Activated CD4-positive, alpha-beta T cell treated with anti-CD3 and anti-CD28 coated beads for 48 hours (primary cell): ENCODE measurements at places on chromosomes 2 and 18.
A peak's percentile ranks its signal among the peaks of the same experiment; 100 is the strongest.

- DNase-seq: no peak
Observed at GRCh38 chr2:56266761-56267414, 83.1 kb downstream of the CCDC85A start.

DNA sequence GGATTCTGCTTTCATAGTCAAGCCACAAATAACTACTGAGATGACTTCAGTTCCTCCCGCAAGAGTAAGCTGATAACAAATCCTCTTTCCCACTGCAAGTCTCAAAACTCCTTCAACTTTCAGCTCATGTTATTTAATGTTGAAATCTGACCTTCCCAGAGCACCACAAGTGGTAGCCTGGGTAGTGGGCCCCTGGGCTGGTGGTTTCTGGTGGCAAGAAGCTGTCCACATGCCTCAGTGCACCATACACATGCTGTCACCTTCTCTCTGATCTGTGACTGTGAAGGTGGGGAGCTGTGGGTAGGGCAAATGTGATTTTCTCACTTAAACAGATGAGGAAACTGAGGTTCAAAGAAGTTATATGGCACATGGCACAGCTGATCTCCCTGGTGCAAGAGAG lies 246.1 kb upstream of the EPAS1 start:
- no peak for DNase-seq

DNA sequence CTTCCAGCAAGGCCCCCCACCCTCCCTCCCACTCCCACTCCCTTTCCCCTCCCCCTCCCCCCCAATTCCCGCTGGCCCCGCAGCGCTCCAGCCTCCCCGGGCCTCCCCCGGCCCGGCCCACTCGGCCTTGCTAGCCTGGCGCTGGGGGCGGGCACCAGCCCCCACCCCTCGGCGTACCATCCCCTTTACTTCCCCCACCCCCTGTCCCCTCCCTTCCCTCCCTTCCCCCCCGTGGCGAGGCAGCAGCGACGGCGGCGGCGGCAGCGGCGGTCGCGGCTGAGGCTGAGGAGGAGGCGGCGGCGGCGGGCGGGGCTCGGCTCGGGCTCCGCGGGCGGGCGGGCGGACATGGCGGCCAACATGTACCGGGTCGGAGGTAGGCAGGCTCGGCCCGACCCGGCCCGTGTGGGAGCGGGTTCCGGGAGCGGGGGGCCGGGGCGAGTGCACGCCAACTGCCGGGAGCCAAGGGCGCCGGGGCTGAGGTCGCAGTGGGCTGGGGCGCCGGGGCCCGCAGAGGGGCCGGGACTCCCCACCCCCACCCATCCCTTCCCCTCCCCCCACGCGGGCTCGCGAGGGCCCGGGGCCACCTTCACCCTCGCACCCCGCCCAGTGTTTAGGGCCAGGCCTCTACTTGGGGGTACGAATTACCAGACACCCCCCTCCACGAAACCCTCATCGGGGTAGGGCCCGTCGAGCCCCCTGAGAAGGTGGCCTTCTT lies at the start of gene MTA3:
MTA3 (plus strand) TSS at position 232 of the 715 bp plus-strand sequence; CDS start at position 346, 114 bp downstream.
- peak; percentile 73 for DNase-seq

GRCh38 chr2:117980783-117981676 lies 32.8 kb downstream of the CCDC93 start:
- no peak for DNase-seq

DNA sequence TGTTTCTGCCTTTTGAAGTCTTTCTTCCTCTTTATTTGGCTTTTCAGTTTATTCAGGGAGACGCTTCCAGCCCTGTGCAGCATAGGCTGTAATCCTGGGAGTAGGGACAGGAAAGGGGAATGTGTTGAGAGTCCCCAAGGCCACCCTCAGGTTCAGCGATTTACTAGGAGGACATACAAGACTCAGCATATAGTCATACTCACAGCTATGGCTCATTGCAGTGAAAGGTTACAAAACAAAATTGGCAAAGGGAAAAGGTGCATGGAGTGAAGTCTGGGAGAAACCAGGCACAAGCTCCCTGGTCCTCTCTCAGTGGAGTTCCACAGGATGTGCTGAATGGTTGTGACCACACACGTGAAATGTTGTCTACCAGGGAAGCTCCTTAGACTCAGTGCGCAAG lies 49.6 kb upstream of the ZNF638 start:
- DNase-seq: no peak

- DNase-seq: no peak
Observed at GRCh38 chr2:154507186-154507585, 191.3 kb upstream of the KCNJ3 start.

- DNase-seq: no peak
Observed at GRCh38 chr2:167484875-167485274, 596.6 kb downstream of the XIRP2 start.

GRCh38 chr2:204544961-204545860 lies at the start of gene PARD3B:
TSS of gene PARD3B (plus strand) at chr2:204545475. CDS start at chr2:204546000, 525 bp downstream.
- peak; percentile 48 for DNase-seq

DNA sequence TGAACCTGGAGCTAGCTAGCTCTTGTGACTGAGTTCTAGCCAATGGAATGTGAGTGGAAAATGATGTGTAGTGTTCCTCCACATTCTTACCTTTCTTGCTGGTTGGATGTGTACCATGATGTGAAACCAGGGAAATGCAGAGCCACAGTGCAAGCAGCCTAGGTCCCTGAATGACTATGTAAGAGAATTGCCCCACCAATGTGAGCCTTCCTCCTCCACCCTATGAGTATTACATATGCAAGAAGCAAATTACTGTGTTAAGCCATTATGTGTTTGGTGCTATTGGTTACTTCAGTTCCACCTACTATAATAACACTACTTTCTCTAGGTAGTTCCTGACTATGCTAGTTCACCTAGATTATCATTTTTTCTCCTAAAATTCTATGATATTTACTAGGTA lies 39.6 kb downstream of the LCLAT1 start:
- DNase-seq: peak; percentile 7

GRCh38 chr2:241201445-241202267 lies 13.2 kb downstream of the ANO7 start:
- no peak for DNase-seq

GRCh38 chr18:35123811-35124210 lies 82.6 kb downstream of the MAPRE2 start:
- DNase-seq: no peak

DNA sequence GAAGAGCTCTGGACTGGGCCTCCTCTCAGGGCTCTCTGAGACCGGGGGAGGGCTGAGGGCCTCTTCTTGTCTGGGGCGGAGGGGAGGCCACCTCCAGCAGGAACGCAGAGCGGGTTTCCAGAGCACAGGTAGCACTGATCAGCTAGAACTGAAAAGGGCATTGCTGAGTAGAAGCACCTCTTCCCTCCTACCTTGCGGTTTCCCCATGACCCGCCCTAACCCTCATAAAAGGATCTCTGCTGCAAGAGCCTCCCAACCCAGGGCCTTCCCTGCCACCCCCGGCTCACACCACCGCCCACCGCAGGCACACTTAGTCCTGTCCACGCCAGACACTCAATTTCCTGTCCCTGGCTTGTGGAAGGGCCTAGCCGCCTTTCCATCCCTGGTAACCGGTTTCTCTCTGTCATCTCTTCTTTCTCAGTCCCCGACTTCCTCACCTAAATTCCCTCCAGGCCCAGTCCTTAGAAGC lies 966 bp downstream of the ADCY3 start:
- DNase-seq: peak; percentile 73

DNA sequence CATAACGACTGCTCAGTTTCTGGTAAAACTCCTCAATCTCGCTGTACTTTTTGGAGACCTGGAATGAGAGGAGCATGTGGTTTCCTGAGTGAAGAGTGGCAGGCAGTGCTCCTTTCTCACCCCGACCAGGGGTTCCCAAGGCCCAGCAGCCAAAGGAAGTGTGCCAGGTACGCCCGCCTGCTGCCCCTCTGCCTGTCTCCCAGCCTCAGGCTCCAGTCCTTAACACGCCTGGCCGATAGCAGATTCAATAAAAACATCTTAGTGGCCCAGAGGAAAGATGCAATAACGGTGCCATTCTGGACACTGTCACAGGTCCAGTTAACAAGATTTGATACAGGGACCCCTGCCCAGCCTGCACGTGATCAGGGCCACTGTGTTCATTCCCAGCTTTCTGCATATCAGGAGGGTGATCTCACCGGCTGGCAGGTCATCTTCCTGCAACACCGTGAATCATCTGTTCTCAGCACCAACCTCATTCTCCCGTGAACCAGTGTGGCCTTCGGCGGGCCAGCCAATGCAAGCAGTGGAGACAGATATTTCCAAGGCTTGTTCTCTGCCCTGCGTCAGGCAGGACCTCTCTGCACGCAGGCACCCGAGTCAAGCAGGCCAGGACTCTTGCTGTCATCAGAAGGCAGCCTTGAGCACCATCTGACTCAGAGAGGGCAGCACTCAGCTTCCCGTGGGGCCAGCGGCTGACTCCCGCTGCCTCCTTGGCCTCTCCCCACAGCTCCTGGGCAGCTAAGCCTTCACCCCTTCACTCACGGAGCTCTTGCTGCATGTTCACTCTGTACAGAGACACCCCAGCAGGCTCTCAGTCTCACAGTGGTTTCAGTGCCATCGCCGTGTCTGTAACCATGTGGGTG lies 9.5 kb downstream of the HS1BP3 start:
- no peak for DNase-seq

- no peak for DNase-seq
Observed at GRCh38 chr2:46010925-46011490, 286.2 kb upstream of the EPAS1 start.

- no peak for DNase-seq
Observed at GRCh38 chr18:31258789-31259188, 59.2 kb upstream of the DSG1 start.

- no peak for DNase-seq
Observed at GRCh38 chr2:73414696-73415095, 29.1 kb downstream of the ALMS1 start.

GRCh38 chr2:199404841-199405240 lies 52.9 kb downstream of the SATB2 start:
- DNase-seq: no peak

DNA sequence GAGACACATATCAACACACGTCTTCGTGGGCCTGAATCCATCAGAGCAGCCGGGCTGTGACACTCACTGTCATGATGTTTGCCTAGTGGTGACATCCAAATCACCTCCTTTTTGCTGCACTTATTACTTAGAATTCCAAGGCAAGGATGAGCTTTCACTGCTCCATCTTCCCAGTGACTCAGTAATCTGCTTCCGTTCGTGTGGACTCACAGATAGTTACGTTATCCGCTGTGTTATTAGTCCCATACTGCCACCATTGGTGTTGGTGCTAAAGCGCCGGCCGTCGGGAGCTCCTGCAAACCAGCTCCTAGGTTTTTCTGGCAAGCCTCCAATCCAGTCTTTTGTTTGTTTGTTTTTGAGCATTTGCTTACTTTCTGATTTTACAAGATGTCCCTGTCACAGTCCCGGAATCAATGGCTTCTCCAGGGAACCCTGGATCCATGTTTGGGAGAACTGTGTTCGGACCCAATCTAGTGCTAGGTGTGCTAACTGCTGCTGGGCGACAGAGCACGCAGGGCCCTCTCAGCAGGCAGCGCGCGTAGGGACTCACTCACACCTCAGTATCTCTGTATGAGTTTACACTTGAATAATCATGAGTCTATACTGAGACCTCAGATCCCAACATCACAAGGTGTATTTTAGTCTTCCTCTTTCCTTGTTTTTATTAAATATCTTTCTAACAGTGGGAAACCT lies 42.6 kb downstream of the HDAC4 start:
- DNase-seq: no peak

- no peak for DNase-seq
Observed at GRCh38 chr2:37767959-37768925, 96.8 kb upstream of the CDC42EP3 start.

DNA sequence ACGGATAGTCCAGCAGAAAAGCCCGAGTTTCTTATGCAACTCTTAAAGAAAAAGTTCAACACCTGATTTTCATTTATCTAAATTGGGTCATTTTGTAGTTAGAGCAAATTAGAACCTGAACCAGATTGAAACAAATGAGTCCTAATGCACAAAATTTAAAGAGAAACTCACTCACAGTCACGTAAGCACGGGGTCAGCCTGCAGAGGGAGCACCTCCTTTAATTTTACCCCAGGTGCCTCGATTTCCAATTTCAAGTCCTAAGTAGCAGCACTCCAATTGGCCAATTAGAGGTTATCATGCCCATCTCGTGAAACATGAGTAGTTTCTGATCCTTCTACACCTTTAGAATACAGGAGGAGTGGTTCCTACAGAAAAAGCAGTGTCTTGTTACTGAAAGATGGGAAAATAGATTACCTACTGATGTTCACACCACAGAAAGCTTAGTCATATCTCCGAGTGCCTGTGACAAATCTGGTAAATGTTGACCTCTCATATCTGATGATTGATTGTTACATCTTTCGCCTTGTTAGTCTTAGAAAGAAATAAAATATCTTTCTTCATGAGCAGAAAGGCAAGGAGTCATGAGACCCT lies 1929.8 kb upstream of the LRRTM1 start:
- no peak for DNase-seq

DNA sequence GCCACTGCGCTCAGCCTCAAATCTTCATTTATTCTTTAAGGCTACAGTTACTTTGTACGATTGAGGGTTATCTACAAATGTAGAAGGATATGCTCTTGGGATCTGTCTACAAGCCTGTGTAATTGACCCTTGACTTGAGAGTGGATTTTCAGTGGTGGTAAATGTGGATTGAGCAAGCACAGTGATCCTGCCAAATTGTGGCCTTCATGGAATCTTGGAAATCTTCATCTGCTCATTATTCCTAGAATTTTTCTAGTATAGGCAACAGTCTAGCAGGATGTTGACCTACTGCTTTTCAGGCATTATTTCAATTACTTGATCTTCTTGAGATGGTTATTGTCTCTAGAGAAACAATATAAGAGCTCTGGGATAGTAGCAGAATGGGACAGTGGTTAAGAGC lies 226.1 kb upstream of the REV1 start:
- DNase-seq: no peak

GRCh38 chr18:79695856-79696850 lies 16.6 kb downstream of the CTDP1 start:
- DNase-seq: no peak

DNA sequence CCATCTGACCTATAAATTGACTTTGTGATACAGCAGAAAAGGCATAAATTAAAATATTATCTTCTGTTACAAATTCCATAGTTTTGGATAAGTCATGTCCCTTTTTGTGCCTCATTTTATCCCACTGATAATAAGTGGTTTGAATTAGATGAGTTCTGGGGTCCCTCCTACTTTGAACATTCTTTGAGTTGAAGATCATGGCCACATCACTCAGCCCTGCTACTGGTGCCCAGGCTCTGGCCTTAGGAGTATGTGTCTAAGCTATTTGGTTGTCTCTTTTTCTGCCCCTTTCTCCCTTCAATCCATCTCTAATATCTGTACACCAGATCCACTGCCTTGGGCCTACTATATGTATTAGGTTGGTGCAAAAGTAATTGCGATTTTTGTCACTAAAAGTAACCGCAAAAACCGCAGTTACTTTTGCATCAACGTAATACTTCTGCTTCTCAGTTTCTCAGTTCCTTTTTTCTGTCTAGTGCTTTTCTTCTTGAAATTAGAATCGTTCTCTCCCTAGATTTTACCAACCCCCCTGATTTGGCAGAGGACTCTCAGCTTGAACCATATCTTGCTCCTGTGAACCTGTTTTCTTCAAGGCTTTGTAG lies 362.5 kb upstream of the TNP1 start:
- peak; percentile 5 for DNase-seq

- no peak for DNase-seq
Observed at GRCh38 chr2:233411162-233411561, 56.9 kb downstream of the DGKD start.
